ENCODE measurements at places on chromosomes 11 and 22.

- DNase-seq = no peak
- no peaks in the 10 kb centered on the region for H3K4me1 ChIP-seq
- peaks cover 1% of the 10 kb centered on the region for H3K36me3 ChIP-seq
- no peaks in the 10 kb centered on the region for H3K27me3 ChIP-seq
- no peak overlapping the region for H3K27ac ChIP-seq
- no peak overlapping the region for H3K4me3 ChIP-seq
These were observed 26.7 kb downstream of the ALG8 start for GRCh38 chr11:78112582-78113275.

DNA sequence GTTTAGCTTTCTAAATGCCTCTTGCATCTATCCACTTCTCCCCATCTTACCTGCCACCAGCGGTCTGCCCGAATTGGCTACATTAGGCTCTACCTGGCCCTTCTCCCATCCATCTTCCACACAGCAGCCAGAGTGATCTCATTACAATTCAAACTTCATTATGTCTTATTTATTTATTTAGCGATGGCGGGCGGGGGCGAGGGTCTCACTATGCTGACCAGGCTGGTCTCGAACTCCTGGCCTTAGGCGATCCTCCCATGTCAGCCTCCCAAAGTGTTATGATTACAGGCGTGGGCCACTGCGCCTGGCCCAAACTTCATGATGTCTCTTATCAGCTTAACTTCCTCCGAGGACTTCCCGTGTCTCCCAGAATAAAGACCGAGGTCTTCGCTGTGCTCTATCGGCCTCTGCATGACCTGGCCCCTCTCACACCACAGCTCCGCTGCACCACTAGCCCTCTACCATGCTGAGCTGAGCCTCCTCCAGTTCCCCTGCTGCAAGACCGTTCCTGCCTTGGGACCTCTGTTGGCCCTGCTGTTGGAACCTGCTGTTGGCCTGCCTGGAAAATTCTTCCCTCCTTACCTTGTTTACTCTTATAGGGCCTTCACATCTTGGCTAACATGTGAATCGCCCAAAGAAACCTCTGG, 870 bp upstream of the CTTN start:
- no peaks in the 10 kb centered on the region for H3K36me3 ChIP-seq
- DNase-seq = no peak
- peak overlapping the region; percentile 96 for H3K4me3 ChIP-seq
- H3K27me3 ChIP-seq = no peaks in the 10 kb centered on the region
- H3K4me1 ChIP-seq = peaks cover 4% of the 10 kb centered on the region

GRCh38 chr22:45096256-45096907, 67.3 kb upstream of the NUP50 start:
- H3K36me3 ChIP-seq = no peaks in the 10 kb centered on the region
- no peaks in the 10 kb centered on the region for H3K4me1 ChIP-seq
- H3K4me3 ChIP-seq = no peak overlapping the region
- peak; percentile 57 for DNase-seq
- no peaks in the 10 kb centered on the region for H3K27me3 ChIP-seq

- H3K27ac ChIP-seq = peak overlapping the region; percentile 16
- no peak for DNase-seq
- peaks cover 33% of the 10 kb centered on the region for H3K4me1 ChIP-seq
- H3K27me3 ChIP-seq = no peaks in the 10 kb centered on the region
These were observed 29.3 kb downstream of the ZBTB16 start for GRCh38 chr11:114088836-114089235.

DNA sequence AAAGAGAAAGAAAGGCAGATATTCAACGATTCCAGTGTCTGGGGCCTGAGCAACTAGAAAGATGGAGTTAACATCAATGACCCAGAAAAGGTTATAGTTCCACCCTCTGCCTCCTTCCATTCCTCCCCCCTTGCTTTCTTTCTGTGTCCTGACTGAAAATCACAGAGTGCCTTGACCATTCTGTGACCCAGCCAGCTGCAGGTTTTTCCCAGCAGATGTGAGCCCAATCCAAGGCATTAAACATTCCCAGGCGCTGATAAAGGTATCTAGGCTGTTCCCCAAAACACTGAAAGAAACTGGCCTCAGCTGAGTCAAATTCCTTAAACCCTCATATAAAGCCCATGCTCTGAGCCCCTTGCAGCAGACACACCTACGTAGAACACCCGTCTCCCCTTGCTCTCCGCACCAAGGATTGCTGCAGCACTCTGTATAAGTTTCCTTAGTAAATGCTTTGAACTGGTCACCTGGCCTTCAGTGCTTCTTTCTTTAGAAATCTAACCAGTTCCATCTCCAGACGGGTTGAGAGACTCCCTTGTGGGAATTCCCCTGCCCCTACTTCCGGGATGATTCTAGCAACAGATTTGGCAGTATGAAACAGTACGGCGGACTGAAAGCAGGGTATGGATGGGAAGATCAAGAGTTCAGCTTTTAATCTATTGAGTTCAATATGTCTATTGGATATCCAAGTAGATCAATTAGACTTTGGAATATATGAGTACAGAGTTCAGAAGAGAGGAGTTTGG, 48.8 kb upstream of the ZC3H12C start:
- H3K27me3 ChIP-seq = no peaks in the 10 kb centered on the region
- no peaks in the 10 kb centered on the region for H3K4me1 ChIP-seq
- DNase-seq = no peak
- H3K36me3 ChIP-seq = no peaks in the 10 kb centered on the region
- no peak overlapping the region for H3K27ac ChIP-seq

- H3K4me1 ChIP-seq = no peaks in the 10 kb centered on the region
- H3K27me3 ChIP-seq = no peaks in the 10 kb centered on the region
- no peak for DNase-seq
- H3K4me3 ChIP-seq = no peak overlapping the region
These were observed 207.1 kb upstream of the PLET1 start for GRCh38 chr11:112467721-112468120.

DNA sequence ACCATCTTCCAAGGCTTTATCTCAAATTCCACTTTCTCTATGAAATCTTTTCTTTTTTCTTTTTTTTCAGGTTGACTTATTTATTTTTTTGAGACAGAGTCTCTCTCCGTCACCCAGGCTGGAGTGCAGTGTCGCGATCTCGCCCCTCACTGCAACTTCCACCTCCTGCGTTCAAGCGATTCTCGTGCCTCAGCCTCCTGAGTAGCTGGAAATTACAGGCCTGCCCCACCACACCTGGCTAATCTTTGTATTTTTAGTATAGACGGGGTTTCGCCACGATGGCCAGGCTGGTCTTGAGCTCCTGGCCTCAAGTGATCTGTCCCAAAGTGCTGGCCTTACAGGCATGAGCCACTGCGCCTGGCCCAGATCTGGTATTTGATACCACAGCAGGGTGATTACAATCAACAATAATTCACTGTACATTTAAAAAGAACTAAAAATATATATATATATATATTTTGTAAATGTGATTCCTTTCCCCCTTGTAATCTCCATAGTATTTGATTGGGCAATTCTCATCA, 121.5 kb downstream of the MSANTD4 start:
- H3K27me3 ChIP-seq = no peaks in the 10 kb centered on the region
- DNase-seq = no peak
- no peaks in the 10 kb centered on the region for H3K4me1 ChIP-seq
- H3K36me3 ChIP-seq = no peaks in the 10 kb centered on the region
- no peak overlapping the region for H3K27ac ChIP-seq

DNA sequence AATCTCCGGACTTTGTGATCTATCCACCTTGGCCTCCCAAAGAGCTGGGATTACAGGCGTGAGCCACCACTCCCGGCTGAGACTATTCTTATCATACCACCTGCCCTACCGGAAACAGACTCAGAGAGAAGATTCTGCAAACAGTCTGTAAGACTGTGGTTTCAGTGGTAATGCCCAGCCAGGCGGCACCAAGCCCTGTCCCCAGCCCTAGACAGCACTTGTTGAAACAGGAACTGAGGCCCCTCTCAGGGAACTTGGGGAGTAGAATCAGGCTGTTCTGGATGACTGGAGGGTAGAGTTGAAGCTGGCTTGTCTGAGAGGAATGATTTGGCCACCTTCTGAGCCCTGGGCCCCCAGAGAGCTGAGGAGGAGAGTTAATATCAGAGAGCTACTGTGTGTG, 1.3 kb upstream of the INSC start:
- no peaks in the 10 kb centered on the region for H3K36me3 ChIP-seq
- no peak overlapping the region for H3K4me3 ChIP-seq
- H3K4me1 ChIP-seq = no peaks in the 10 kb centered on the region
- no peak for DNase-seq

DNA sequence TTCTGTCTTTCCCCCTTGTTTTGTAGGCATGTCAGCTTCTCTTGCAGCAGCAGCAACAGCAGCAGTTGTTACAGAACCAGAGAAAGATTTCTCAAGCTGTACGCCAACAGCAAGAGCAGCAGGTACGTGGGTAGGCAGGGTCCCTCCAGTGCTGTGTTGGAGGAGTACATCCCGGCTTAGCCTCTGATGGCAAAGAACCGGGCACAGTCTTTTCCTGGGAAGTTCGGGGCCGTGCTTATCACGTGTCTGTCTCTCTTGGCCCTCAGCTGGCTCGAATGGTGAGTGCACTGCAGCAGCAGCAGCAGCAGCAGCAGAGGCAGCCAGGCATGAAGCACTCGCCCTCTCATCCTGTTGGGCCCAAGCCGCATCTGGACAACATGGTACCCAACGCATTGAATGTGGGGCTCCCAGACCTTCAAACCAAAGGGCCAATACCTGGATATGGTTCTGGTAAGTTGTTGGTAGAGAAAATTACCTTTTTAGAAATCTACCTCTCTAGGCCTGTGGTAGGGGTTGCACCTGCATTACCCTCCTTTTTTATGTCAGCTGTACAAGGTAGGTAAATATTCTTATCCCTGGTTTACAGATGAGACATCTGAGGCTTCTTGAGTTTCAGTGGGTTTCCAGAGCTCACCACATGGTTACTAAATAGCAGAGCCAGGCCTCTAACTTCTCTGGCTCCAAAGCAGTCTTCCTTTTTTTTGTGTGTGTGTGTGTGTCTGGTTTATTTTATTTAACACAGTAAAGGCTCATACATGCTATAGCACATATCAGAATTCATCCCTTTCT, 45.2 kb upstream of the ADSL start:
- peaks cover 9% of the 10 kb centered on the region for H3K36me3 ChIP-seq
- H3K4me1 ChIP-seq = no peaks in the 10 kb centered on the region
- no peak for DNase-seq
- no peak overlapping the region for H3K27ac ChIP-seq
- no peaks in the 10 kb centered on the region for H3K27me3 ChIP-seq
- no peak overlapping the region for H3K4me3 ChIP-seq

DNA sequence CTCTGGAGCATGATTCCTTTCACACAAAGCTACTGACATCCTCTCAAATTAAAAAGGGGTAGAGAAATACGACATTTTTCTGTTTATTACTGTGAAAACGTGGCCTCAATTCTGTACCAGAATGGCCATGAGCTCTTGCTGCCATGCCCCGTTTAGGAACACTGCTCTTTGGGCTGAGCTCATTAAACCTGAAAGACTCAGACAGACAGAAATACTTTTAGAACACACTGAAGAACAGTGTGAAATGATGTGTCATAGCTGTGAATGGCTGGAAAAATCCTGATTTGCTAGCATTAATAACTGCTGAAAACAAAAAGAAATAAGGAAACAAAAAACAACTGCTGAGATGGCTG, 32.2 kb upstream of the TMEM135 start:
- H3K27me3 ChIP-seq = no peaks in the 10 kb centered on the region
- no peak overlapping the region for H3K4me3 ChIP-seq
- DNase-seq = no peak
- no peaks in the 10 kb centered on the region for H3K36me3 ChIP-seq

DNA sequence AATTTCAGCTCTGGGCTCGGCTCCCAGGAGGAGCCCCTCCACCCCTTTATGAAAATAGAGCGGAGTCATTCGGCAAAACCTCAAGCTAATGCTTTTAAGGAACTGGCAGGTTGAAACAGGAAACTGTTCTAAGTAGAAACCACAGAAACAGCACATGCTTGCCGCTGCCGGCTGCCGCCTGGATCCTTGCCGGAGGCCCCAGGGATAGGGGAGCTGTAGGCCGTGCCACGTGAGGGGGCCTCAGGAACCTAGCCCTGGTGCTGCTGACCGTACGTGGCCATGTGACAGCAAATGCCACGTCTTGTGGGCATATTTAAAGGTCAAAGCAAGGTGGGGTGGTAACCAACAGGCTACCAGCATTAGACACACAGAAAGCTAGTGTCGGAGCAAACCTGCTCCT, 77.9 kb upstream of the TIMP3 start:
- no peaks in the 10 kb centered on the region for H3K27me3 ChIP-seq
- H3K36me3 ChIP-seq = no peaks in the 10 kb centered on the region
- H3K4me1 ChIP-seq = peaks cover 1% of the 10 kb centered on the region
- H3K27ac ChIP-seq = peak overlapping the region; percentile 74

GRCh38 chr11:17954395-17955252, 58.2 kb downstream of the SERGEF start:
- H3K27me3 ChIP-seq = no peaks in the 10 kb centered on the region
- no peak for DNase-seq
- H3K27ac ChIP-seq = peak overlapping the region; percentile 79
- H3K4me1 ChIP-seq = no peaks in the 10 kb centered on the region
- H3K4me3 ChIP-seq = no peak overlapping the region

DNA sequence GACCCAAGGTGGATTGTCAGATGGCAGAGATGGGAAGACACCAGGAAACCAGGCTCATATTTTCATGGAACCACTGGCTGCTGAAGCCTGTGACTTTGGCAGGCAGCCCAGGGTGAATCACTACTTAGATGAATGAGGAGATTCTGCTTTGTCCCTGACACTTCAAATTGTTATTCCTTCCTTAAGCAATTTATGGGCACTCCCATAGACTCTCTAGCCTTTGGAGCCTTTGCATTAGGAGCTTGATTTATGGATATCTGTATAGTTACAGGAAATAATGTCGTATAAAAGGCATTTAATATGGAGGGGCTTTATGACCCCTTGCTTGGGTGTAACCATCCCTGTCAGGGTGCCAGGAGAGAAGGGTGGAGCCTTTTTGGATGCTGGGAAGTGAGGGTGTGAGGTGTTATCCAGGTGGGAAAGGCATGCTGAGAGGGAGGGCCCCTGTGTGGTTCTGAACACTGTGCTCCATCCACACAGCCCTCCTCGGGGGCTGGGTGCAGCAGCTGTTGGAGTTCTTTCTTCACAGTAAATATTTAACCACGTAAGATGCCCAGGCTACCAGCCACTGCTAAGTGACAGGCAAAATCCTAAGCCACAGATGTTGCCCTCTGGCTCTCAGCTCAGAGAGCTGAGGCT, 35.3 kb downstream of the IL18 start:
- H3K4me3 ChIP-seq = no peak overlapping the region
- H3K27ac ChIP-seq = no peak overlapping the region
- no peaks in the 10 kb centered on the region for H3K27me3 ChIP-seq
- no peaks in the 10 kb centered on the region for H3K36me3 ChIP-seq

DNA sequence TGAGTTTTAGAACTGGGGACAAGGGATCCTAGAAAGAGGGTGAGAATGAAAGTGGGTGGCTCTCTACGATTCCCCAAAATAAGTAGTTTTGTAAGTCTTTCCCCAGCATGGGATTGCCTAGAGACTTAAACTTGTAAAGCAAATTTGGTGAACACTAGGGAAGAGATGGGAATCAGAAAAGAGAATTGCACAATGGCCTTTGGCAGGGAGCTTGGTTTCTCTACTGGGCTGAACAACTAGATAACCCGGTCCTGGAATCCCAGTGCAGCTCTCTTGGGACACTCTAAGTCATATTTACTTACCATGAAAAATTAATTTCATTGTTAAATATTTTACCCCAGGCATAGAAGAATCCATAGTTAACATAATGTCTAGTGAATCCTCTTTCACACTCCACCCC, 16.5 kb upstream of the USP18 start:
- DNase-seq = no peak
- no peaks in the 10 kb centered on the region for H3K27me3 ChIP-seq
- H3K4me1 ChIP-seq = no peaks in the 10 kb centered on the region
- no peaks in the 10 kb centered on the region for H3K36me3 ChIP-seq
- no peak overlapping the region for H3K27ac ChIP-seq
